ENCODE measurements at places on chromosomes 1 and 21.

DNA sequence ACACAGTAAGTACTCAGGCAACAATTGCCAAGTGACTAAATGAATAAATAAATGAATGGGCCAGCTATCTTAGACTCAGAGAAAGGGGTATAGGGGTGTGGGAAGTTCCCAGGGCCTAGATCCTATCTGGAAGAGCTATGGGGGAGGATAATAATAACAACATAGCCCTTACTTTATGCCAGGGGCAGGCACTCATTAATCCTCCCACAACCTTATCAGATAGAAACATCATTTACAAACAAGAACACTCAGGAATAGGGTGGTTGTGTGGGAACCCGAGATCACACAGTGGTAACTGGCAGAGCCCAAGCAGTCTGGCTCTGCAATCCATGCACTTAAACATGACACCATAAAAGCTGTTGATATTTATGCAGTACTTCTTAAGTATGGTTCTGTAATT lies 128.2 kb upstream of the SPATA6 start:
- DNase-seq: no peak

DNA sequence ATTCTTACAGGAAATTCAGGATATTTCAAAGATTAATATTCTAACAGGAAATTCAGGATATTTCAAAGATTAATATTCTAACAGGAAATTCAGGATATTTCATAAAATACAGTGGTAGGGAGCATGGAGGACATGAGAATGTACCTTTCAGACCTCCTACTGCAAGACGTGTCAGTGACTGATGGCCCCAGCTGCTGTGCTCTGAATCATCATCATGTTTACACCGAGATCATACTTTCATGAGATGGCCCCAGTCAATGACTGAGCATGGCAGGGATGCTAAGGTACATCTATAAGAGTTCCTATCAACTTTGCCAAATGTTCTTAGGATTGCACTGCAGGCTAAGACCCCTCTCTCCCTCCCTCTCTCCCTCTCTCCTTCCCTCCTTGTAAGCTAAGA lies 69.0 kb downstream of the HFM1 start:
- no peak for DNase-seq

GRCh38 chr21:39096754-39097153 lies 86.5 kb downstream of the PSMG1 start:
- DNase-seq: no peak

DNA sequence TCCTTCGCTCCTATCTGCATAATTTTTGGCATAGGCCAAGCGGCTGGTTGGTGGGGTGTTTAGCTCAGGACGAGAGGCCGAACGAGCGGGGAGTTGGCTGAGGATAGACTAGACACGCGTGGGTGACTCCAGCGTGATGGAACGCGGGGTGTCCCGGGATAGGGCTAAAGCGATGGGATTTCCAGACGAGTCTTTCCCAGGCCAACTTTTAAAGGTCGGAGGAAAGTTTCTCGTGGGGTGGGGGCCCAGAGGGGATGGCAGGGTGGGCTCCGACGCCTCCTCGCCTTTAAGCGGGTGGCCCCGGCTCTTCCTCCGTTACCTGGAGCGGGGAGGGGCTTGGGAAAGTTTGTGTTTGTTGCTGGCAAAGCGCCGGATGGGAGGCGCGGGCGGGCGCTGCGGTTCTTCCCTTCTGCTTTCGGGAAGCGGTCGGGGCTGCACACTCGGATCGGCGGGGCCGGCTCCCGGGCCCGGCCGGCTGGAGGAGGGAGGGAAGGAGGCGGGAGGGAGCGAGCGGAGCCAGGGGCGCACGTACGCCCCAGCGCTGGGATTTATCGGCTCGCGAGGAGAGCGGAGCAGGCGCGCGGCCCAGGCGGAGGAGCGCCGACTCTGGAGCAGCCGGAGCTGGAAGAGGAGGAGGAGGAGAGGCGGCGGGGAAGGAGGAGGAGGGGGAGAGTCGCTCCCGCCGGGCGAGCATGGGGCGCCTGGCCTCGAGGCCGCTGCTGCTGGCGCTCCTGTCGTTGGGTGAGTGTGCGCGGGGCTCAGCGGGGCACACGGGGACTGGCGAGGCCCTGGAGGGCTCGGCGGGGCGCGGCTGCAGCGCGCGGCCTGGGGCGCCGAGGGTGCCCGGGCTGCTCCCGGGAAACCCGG lies at the start of gene PTGFRN:
Gene PTGFRN, plus strand, starts transcription at position 405 of the 867 bp plus-strand sequence. Its CDS starts 288 bp downstream, at position 693.
- no peak for DNase-seq

DNA sequence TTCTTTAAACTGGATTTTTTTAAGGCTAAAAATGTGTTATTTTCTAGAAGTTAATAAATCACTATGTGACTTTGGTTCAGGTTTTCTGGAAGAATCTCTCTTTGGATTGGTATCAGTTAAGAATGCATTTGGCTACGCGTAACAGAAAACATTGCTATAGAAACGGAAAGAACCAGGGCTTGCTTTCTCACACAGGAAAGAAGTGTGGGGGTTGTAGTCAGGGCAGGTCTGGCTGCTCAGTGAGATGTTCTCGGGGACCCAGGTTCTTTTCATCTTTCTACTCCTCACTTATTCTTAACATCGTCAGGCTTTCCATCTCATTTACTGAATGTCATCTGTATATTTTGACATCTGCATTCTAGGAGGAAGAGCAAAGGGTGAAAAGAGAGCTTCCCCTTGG lies 191.4 kb downstream of the ZBTB18 start:
- DNase-seq: no peak

GRCh38 chr21:15592957-15593356 lies 136.8 kb upstream of the USP25 start:
- DNase-seq: no peak

DNA sequence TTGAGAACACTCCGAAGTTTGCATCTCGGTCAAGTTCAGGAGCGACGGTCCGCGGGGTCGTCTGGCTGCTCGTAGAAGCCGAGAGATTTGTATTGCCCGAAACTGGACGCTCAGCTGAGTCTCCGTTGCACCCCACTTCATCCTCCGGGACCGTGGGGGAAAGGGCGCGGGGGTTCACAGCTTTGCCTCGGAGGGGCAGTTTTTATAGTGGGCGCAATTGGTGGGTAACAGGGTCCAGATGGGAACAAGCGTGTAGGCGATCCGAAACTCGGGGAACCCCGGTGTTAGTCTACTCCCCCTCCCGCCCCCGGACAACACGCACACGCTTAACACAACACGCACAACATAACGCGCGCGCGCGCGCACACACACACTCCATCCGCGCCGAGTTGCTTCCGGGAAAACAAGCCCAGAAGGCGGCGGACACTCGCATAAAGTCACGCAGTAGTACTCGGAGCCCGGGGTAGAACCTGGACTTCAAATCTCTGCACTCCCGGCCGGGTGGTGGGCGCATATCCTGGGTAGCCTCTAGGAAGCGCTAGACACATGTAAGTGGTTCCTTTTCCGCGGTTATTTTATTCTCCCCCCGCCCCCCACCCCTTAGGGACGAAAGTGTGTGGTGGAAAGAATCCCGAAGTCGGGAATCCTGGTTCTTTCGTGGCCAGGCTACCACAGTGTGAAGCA lies 1.1 kb upstream of the JUN start:
- DNase-seq: no peak

DNA sequence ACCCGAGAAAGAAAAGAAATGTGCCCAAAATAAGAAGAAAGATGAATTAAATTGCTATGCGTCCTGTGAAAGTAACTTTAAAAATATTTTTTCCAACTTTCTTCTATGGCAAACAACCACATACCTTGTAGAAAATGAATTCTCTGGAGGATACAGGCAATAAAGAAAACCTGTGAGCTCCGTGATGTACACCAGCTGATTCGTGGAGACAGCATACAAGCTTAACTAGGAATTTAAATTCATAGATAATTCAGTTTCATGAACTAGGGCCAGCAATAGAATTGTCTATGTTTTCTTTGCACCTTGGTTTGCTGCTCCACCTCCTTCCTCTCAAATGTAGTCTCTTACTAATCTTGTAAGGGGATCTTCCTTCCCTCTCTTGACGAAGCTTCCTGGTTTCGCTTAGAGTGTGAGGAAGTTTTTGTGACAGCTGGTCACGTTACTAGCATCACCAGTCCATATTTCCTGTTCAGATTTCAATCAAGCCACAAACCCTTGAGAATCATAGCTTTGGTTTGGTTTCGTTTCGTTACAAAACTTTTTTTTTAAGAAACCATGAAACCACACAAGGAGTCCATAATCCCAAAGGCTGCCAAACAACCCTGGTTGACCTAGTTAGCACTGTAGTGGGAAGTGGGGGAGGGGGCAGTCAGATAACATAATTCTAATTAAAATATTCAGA lies 35.8 kb downstream of the GREM2 start:
- DNase-seq: no peak

DNA sequence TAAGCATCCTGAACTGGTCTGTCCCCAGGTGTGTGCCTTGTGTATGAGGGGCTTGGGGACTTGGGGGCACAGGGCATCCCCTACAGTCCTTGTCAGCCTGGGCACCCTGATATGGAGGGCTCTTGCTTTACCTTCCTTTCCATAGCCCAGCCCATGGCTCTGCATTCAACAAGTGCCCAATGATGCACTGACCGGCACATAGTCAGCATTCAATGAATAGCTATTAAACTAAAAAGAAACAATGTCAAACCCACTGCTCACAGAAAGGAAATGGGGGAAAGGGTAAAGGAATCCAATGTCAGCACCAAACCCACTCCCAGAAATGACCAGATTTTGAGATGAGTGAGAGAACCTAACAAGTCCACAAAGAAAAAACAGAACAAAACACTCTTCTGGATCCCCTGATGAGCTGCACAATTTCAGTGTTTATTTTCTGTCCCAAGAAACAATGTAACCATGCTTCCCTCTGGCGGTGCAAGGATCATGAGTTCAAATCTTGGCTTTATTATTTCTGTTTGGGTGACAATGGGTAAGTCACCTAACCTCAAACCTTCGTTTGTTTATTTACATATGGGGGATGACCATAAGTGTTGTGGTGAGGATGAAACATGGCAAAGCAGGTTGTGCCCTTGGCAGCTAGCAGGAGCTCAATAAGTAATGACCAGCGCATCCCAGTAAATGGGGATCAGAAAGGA lies 22.0 kb downstream of the SYT6 start:
- no peak for DNase-seq
